SJCRH30 (cell line): ENCODE measurements at places on chromosomes 6 and 20.

- DNase-seq: no peak
Observed at GRCh38 chr6:25346064-25346463, 66.9 kb downstream of the CARMIL1 start.

GRCh38 chr6:105424175-105424783, 21.4 kb upstream of the PREP start:
- DNase-seq: peak; percentile 46

GRCh38 chr6:101578306-101578705, 184.8 kb downstream of the GRIK2 start:
- DNase-seq: no peak

- no peak for DNase-seq
Observed at GRCh38 chr20:51687108-51687507, 81.1 kb downstream of the ATP9A start.

GRCh38 chr20:17431621-17432364, 99.4 kb downstream of the BFSP1 start:
- DNase-seq: peak; percentile 80

GRCh38 chr20:18133962-18134361, 3.7 kb upstream of the KAT14 start:
- no peak for DNase-seq

GRCh38 chr6:137737836-137738596, 129.0 kb upstream of the TNFAIP3 start:
- DNase-seq: no peak

DNA sequence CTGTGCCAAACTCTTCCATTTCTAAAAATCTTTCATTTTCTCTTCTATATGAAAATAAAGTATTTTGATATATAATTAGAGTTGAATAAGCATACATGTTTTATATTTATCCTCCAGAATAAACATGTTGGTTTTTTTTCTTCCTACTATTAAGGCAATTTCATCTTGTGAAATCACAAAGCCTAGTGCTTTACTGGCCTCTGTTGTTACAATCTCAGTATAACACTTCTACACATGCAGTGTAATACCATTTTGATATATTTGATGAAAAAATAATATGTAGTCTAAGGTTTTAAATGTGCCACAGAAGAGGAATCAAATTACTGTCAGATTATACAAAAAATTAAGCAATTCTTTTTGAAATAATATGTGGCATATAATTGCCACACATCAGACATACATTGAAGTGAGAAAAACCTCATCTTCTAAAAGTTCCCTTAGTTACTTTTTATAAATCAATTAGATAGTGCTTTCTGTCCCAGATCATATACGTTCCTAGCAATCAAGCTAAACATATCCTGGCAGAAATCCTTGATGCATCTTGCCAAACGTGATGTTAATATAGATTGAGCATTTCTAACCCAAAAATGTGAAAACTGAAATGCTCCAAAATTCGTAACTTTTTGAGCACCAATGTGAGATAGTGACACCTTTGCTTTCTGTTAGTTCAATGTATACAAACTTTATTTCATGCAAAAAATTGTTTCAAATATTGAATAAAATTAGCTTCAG, 225.1 kb upstream of the MANEA start:
- peak; percentile 18 for DNase-seq

GRCh38 chr6:44731485-44732095, 344.1 kb downstream of the CDC5L start:
- DNase-seq: peak; percentile 74

GRCh38 chr20:46220455-46221207, 87.7 kb downstream of the CDH22 start:
- peak; percentile 93 for DNase-seq

DNA sequence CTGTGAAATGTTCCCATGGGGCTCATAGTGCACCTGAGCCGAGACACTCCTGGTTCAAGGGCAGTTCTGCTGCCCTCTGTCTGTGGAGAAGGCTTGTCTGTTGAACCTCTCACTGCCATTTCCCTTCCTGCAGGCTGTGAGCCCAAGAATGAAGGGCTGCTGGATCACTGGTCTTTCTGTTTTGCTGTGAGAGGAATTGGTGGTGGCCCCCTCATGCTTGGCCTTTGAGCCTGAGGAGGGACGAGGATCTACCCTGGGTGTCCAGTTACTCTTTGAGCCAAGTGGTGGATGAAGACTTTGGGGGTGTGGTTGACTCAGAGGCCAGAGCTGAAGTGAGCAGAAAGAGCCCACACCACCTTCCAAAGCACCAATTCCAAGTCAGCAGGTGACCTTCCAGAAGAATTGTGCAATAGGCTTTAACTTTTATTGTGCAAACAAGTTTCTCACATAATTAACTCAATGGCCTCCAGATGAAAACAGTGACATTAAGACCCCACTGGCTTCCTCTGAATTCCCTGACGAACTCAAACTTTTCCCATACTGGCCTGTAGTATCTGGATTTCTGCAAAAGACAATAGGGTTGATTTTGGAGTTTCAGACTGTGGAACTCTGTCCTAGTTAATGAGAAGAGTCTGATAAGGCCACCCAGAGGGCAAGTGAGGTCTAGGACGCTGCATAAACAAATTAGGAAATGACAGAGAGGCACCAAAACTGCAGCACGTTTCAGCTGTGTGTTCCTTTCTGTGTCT, 101.5 kb downstream of the PHACTR3 start:
- DNase-seq: no peak

DNA sequence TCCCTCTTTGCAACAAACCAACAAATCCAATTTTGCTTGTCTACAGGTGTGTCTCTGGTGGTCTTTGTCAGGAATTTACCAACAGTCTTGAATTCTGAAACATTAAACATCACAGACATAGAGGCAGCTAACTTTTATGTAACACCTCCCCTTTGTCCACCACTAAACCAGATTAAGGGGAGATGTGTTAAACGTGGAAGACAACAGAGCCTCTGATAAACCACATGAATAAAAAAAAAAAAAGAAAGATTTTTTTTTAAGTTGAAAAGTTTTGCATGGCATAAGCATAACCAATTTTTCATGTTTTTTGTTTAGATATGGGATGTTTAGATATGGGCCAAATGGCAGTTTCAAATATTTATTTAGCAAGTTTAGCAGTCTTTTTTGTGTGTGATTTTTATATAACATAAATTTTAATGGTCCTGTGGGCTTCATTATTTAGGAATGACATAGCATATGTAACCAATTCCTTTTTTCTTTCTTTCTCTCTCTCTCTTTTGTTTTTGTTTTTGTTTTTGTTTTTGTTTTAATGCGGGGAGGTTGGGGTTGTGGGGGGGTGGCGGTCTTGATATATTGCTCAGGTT, 60.7 kb upstream of the BTN3A2 start:
- DNase-seq: no peak

GRCh38 chr20:10047427-10047826, 12.6 kb downstream of the ANKEF1 start:
- peak; percentile 12 for DNase-seq

GRCh38 chr6:106037060-106037459, 49.1 kb upstream of the PRDM1 start:
- DNase-seq: no peak

- no peak for DNase-seq
Observed at GRCh38 chr20:24032400-24032898, 43.9 kb upstream of the GGTLC1 start.

- DNase-seq: no peak
Observed at GRCh38 chr6:154466139-154466538, 44.3 kb downstream of the CNKSR3 start.

GRCh38 chr6:141202626-141203025, 930.1 kb upstream of the GJE1 start:
- DNase-seq: no peak

- DNase-seq: no peak
Observed at GRCh38 chr20:63395723-63396122, 34.6 kb upstream of the CHRNA4 start.

GRCh38 chr6:43909474-43910148, 139.6 kb downstream of the VEGFA start:
- DNase-seq: no peak

- DNase-seq: no peak
Observed at GRCh38 chr6:34242252-34243130, 5.8 kb downstream of the HMGA1 start.

GRCh38 chr20:4151991-4152695, 136.8 kb upstream of the RNF24 start:
- DNase-seq: no peak

GRCh38 chr20:34781220-34781619, 44.2 kb downstream of the NCOA6 start:
- no peak for DNase-seq

DNA sequence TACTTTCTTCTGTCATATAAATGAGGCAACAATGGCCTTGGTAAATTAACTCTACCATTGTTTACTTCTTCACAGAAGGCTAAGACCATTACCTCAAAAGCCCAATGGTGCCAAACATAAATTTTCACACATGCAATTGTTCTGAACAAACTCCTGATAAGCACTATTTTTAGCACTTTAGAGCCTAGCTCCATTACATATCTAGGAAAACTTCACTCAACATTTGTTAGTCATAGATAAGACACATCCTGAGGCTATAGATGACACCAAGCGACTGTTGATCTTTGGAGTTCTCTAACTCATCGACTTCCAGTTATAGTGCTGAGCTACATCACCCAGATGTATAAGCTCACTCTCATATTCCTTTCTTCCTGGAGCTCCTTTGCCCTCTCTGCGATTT, 245.9 kb downstream of the EYS start:
- no peak for DNase-seq

- DNase-seq: no peak
Observed at GRCh38 chr6:351011-351866, 40.3 kb upstream of the IRF4 start.

- peak; percentile 76 for DNase-seq
Observed at GRCh38 chr6:139364302-139364981, 10.0 kb downstream of the CITED2 start.

GRCh38 chr6:158556113-158556512, 3.8 kb upstream of the TMEM181 start:
- DNase-seq: no peak

GRCh38 chr20:48990467-48990866, 55.6 kb upstream of the CSE1L start:
- DNase-seq: no peak

DNA sequence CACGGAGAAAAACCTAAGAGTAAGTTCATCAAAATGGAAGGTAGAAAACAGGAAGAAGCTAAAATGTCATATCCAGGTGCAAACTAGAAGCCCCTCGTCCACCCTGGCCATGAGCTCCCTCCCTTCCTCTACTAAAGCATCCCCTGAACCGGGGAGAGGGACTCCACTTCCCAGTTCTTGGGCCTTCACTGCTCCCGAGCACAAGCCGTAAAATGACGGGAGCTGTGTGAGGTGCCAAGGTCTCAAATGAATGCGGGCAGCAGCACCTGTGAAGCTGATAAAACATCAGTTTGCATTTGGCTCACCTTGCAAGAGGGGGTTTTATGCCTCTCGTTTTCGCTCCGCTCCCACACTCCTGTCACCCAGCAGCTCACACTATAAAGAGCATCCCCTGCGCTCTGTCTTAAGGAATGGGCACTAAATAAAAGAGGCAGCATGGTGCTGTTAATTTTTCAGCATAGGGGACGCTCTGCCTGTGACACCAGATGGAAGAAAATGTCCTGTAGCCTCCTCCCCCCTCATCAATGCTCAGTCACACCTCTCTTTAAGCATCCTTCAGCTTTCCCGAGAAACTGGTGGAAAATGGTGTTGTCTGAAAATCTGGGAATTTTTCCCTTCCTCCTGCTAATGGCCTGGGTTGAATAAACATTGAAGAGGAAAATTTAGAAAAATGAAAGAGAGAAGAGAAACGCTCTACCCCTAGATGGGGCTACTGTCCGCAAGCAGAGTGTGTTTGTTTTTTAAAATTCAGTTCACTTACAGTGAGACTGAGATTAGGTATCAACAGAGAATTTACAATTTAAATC, 563.0 kb upstream of the AGPAT4 start:
- DNase-seq: no peak

DNA sequence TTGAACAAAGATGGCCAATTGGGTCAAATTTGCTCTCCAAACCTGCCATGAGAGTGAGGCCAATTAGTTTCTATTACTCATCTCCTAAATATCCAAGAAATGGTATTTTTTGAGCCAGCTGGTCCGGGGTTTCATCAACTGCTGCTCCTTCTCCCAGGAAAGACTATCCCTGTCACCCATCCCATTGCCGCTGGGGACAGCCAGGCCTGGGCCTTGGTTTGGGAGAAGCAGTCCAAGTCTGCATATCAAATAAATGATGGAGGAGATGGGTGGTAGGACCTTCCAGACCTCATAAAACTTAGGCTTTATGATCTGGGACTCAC, 46.7 kb upstream of the TTPAL start:
- DNase-seq: no peak

GRCh38 chr20:47311967-47312681, 44.4 kb downstream of the ZMYND8 start:
- DNase-seq: no peak

- peak; percentile 71 for DNase-seq
Observed at GRCh38 chr20:40741507-40742106, 52.6 kb upstream of the MAFB start.

DNA sequence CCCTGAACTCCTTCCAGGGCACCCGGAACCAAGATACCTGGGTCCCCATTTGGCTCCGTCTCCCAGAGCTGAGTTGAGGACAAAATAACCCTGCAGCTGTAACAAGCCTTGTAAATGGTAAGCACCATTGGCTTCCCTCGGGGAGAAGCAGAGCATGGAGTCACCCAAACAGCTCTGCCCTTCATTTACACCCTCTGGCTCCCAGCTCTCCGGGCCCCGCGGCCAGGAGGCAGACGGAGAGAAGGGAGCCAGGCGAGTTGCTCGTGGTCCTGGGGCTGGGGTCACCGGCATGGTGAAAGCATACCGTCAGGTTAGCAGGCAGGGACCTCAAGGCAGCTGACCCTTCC, 2.1 kb downstream of the TFEB start:
- no peak for DNase-seq

GRCh38 chr6:14092838-14093789, 24.5 kb upstream of the CD83 start:
- DNase-seq: no peak

DNA sequence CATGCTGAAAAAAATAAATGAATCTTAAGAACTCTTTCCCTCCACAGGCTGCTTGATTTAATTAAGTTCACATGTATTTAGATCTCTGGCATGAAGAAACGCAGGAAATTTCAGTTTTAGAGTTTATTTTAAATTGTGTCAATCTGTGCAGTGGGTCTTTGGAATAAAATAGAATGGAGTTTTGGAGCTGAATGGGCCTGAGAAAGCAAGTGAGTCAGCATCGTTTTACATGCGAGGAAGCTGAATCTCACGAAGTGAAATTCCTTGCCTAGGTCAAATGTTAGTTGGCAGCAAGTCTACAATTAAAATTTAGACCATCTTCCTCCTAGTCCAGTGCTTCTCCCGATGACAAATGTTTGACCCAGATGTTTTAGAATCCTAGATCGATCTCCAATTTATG, 22.4 kb downstream of the MAP7 start:
- no peak for DNase-seq

GRCh38 chr20:40654876-40655275, 34.2 kb downstream of the MAFB start:
- no peak for DNase-seq
